ENCODE measurements at places on chromosomes 1 and 21. TPM values are rescaled to one million over a fixed set of nuclear protein-coding genes. Genes with fewer than 3 reads are reported as not detected.

The GRIK3 gene
- total RNA-seq = not detected

DNA sequence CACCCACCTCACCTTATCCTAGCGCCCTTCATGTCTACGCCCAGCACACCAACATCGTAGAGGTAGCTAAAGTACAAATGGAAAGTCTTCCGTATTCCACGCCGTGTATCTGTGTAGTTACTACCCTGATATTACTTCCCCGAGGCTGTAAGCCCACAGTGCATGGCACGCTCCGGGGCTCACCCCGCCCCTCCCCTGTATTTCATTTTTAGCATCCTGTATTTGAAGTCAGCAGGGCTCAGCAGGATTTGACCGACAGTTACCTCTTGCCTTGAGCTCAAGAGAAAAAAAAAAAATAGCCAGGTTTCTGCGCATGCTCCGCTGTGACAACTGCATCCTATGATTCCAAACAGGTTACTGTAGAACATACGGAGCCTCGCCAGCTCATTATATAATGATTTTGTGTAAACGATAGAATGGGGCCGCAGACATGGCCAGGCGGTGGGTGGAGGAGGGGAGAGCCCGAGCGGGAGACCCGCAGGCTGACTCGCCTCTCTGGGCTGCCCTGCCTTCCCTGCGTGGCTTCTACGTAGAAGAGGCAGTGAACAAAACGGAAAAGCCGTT is 1.3 kb downstream of the ABCG1 start:
- peak; percentile 80 for DNase-seq
- H3K27me3 ChIP-seq = no peaks in the 10 kb centered on the region
- H3K36me3 ChIP-seq = no peaks in the 10 kb centered on the region
- peak overlapping the region; percentile 85 for H3K27ac ChIP-seq

GRCh38 chr21:43006874-43007208 is 32.5 kb downstream of the PKNOX1 start:
- no peaks in the 10 kb centered on the region for H3K27me3 ChIP-seq
- no peak for DNase-seq
- peaks cover 23% of the 10 kb centered on the region for H3K36me3 ChIP-seq
- no peak overlapping the region for H3K27ac ChIP-seq

DNA sequence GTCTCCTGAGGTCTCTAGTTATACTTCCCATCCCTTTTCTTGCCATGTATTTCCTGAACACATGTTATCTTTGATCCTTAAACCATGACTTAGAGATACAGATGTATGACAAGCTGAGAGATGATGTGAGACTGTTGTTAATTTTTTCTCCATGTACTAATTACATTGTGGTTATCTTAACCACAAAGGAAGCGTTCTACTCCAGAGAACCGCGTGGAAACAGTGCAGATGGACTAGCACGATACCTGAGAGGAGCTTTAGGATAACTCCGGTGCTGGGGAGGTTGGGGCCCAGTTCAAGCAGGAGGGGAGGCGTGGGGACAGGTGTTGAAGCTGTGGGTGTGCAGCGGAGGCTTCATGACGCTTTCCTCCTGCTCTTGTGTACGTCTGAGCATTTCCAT is 17.5 kb downstream of the PDE9A start:
- H3K4me1 ChIP-seq = no peaks in the 10 kb centered on the region
- H3K27me3 ChIP-seq = no peaks in the 10 kb centered on the region
- DNase-seq = no peak
- H3K4me3 ChIP-seq = no peak overlapping the region

DNA sequence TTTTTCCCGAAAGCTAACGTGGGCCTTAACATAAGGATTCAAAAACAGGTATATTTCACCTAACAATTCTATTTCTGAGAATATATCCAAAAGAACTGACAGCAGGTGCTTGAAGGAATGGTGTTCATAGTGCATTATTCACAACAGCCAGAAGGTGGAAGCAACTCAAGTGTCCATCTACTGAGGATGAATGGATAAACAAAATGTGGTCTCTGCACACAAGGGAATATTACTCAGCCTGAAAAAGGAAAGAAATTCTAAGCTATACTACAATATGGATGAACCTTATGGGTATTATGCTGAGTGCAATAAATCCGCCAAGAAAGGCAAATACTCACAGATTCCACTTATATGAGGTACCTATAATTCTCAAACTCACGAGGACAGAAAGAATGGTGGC is 6.1 kb upstream of the RIPPLY3 start:
- H3K4me1 ChIP-seq = peaks cover 7% of the 10 kb centered on the region
- H3K27me3 ChIP-seq = peaks cover 2% of the 10 kb centered on the region
- no peak overlapping the region for H3K27ac ChIP-seq

DNA sequence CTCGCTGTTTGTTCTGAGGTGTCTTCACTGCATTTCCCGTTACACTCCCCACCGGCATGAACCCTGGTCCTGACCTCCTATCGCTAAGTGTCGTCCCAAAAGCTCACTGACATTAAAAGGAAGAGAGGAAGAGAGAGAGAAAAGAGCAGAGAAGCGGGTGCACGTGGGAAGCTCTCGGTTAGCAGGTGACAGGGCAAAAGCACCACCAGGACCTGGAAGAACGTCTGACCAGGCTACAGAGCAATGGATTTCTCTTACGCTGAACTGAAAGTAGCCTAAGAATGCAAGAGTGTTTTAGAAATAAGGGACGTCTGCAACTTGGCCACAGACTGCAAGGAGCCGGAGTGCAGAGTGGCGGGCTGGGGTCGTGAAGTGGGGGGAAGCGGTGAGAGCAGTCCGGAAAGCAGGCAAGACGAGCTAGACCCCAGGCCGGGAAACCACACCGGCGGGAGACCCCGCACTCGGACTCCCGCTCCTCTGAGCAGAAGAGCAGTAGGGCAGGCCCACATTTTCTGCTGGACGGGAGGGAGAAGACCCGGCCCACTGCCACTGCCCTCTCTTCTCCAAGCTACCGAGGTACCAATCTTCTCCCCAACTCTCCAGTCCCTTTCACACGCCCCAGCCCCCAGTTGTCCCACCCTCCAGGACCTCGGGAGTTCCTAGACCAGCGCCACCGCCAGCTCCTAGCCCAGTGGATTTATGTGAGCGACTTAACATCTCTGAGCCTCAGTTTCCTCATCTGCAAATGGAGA is 8.3 kb upstream of the MPZL1 start:
- peak overlapping the region; percentile 93 for H3K27ac ChIP-seq
- peaks cover 29% of the 10 kb centered on the region for H3K4me1 ChIP-seq
- peaks cover 7% of the 10 kb centered on the region for H3K36me3 ChIP-seq
- DNase-seq = peak; percentile 36

The PAQR6 gene
- 4.0 TPM for total RNA-seq

- DNase-seq = no peak
- no peak overlapping the region for H3K27ac ChIP-seq
- H3K27me3 ChIP-seq = no peaks in the 10 kb centered on the region
Measured at GRCh38 chr1:98331718-98332311, 329.7 kb upstream of the SNX7 start.

GRCh38 chr1:222777977-222778376 is 36.9 kb upstream of the DISP1 start:
- H3K4me1 ChIP-seq = no peaks in the 10 kb centered on the region
- H3K27me3 ChIP-seq = peaks cover 12% of the 10 kb centered on the region

GRCh38 chr1:18700530-18700929 is 69.9 kb downstream of the PAX7 start:
- H3K27ac ChIP-seq = no peak overlapping the region
- H3K4me1 ChIP-seq = no peaks in the 10 kb centered on the region
- H3K27me3 ChIP-seq = peaks cover 24% of the 10 kb centered on the region

The KRTAP11-1 gene
- not detected for total RNA-seq

The ANGPTL1 gene
- not detected for total RNA-seq

The KRTAP12-1 gene
- not detected for total RNA-seq

- H3K4me3 ChIP-seq = no peak overlapping the region
- peaks cover 2% of the 10 kb centered on the region for H3K36me3 ChIP-seq
- no peak for DNase-seq
Measured at GRCh38 chr21:36733857-36734256, 34.9 kb downstream of the SIM2 start.

DNA sequence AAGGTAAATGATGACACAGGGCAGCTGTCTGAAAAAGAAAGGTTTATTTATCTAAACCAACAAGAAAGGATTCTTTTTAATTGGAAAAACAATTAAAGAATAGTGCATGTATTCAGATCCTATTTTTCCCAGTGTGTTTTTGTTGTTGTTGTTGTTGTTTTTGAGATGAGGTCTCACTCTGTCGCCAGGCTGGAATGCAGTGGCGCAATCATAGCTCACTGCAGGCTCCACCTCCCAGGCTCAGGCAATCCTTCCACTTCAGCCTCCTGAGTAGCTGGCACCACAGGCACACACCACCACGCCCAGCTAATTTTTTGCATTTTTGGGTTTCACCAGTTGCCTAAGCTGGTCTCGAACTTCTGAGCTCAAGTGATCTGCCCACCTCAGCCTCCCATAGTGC is 22.1 kb downstream of the NEK2 start:
- H3K27me3 ChIP-seq = no peaks in the 10 kb centered on the region
- no peak overlapping the region for H3K27ac ChIP-seq
- H3K4me3 ChIP-seq = no peak overlapping the region
- no peaks in the 10 kb centered on the region for H3K36me3 ChIP-seq
- DNase-seq = no peak
- H3K4me1 ChIP-seq = no peaks in the 10 kb centered on the region

DNA sequence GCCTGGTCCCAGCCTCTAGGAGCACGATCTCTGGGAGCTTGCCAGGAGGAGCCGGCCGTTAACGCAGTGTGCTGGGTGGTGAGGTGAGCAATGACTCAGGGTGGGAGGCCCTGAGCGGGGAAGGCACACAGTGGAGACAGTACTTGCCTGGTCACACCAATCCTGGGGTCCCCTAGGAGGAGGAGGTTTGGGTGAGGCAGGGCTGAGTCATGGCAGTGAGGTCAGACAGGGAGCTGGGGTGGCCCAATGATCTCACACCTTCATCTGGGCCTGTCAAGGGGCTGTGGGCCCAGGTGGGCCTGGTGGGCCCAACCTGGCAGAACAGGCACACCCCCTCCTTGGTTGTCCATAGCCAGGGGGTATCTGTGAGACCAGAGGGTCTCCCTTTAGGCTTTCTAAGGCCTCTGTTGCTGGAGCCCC is 8.6 kb upstream of the EDN2 start:
- H3K27me3 ChIP-seq = peaks cover 23% of the 10 kb centered on the region
- no peak overlapping the region for H3K27ac ChIP-seq
- peaks cover 4% of the 10 kb centered on the region for H3K4me1 ChIP-seq
- H3K4me3 ChIP-seq = no peak overlapping the region
- peak; percentile 43 for DNase-seq

DNA sequence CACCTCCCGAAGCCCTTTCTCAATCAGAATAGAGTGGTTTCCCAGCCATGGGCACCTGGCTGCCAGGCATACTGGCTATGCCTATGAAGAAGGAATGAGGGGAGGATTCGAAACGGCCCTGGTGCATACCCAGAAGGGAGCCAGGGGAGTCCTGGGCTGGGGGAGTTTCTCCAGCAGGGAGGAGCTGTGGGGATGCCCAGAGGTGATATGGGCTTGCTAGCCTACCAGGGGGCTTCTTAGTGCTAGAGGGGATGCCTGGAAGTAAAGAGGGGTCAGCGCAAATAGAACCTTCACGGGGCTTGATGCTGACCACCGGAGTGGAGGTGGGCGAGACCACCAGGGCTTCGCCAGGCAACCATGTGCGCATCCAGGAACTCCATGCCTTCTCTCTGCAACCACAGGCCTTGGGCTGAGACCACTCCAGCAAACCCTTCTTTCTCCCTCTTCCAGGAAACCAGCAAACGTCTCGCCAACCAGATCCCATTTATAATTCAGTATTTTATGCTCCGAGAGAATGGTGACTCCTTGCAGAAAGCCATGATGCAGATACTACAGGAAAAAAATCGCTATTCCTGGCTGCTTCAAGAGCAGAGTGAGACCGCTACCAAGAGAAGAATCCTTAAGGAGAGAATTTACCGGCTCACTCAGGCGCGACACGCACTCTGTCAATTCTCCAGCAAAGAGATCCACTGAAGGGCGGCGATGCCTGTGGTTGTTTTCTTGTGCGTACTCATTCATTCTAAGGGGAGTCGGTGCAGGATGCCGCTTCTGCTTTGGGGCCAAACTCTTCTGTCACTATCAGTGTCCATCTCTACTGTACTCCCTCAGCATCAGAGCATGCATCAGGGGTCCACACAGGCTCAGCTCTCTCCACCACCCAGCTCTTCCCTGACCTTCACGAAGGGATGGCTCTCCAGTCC is 18.2 kb upstream of the MX1 start:
- H3K4me1 ChIP-seq = no peaks in the 10 kb centered on the region
- no peak overlapping the region for H3K27ac ChIP-seq
- no peak overlapping the region for H3K4me3 ChIP-seq
- peaks cover 42% of the 10 kb centered on the region for H3K36me3 ChIP-seq
- no peak for DNase-seq

The C1orf105 gene
- total RNA-seq = not detected

- H3K36me3 ChIP-seq = peaks cover 51% of the 10 kb centered on the region
- no peak for DNase-seq
- no peak overlapping the region for H3K4me3 ChIP-seq
Measured at GRCh38 chr1:42935971-42936308, 22.7 kb downstream of the SLC2A1 start.

The C1QC gene
- total RNA-seq = not detected

The CLDN8 gene
- total RNA-seq = not detected

The CLDN17 gene
- total RNA-seq = not detected

The CLCA4 gene
- not detected for total RNA-seq

DNA sequence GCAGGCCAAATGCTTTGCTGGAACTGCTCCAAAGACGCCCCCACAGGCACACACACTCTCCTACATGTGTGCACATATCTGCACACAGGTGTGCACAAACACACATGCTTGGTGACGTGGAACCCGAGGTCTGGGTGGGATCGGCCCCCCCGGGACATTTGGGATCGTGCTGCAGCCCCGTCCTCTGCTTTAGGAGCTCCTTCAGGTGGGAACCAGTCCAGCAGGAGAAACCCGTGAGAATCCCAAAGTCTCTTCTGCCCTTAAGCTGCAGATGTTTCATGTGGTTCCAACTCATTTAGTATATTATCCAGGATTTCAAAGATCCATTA is 38.6 kb downstream of the UBE2G2 start:
- H3K4me3 ChIP-seq = no peak overlapping the region
- DNase-seq = no peak
- no peaks in the 10 kb centered on the region for H3K27me3 ChIP-seq
- peaks cover 17% of the 10 kb centered on the region for H3K4me1 ChIP-seq
- no peak overlapping the region for H3K27ac ChIP-seq

The SH2D2A gene
- 294 TPM for total RNA-seq

DNA sequence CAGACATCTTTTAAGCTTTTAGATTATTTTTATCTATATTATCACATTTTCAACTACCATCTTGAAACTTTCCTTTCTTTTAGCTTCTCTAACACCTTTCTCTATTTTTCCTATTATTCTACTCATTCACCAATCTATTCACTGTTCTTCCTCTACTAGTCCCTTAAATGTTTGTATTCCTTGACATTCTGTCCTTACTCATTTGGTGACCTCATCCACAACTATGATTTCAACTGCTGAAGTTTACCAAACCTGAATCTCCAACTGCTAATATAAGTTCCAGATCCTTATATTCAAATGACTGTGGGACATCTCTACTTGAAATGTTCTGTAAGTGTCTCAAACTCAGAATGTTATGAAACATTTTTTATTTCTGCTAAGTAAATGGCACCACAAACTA is 49.2 kb downstream of the TUT4 start:
- H3K27ac ChIP-seq = no peak overlapping the region
- no peak for DNase-seq
- no peaks in the 10 kb centered on the region for H3K27me3 ChIP-seq
- H3K4me3 ChIP-seq = no peak overlapping the region

Measured in activated CD4-positive, alpha-beta memory T cell treated with anti-CD3 and anti-CD28 coated beads for 36 hours (primary cell).